Amniotic stem cell (primary cell): ENCODE measurements at places on chromosomes 16 and 17.

GRCh38 chr16:67161595-67162058, 1.9 kb downstream of the FBXL8 start:
- no peak for DNase-seq

GRCh38 chr17:66044083-66044482, 147.8 kb downstream of the CEP112 start:
- DNase-seq = no peak

GRCh38 chr17:72697602-72698146, 394.8 kb downstream of the SLC39A11 start:
- no peak for DNase-seq

GRCh38 chr16:4862639-4863038, 15.4 kb downstream of the UBN1 start:
- DNase-seq = no peak

- no peak for DNase-seq
Observed at GRCh38 chr16:75288181-75288580, 36.8 kb upstream of the BCAR1 start.

DNA sequence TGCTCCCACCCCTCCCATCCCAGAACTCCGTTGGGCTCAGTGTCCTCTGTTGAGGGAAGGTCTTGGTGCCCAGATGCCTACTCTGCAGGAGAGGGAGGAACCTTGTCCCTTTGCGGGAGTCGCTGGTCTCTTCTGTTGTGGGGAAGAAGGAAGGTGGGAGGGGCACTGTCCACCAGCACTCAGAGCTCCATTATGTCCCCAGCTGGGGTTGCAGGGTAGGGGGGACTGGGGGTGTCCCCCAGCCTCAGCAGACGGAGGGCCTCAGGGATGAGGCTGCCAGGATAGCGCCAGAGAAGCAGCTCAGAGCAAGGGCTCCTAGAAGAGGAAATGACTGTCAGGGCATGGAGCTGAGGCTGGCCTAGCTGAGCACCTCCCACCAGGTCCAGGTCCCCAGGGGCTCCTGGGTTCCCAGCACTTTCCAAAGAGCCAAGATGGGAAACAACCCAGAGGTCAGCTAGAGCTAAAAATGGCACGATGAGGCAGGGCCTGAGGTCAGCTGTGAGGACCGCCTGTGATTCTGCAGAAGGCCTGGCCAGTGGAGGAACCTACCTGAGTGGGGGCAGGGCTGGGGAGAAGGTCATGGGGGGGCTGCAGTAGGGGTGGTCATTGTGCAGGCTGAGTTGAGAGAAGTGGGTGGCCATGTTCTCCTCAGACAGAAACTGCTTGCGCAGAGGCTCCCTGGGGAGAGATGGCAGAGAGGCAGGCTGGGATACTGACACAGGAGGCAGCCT, 893 bp downstream of the HCFC1R1 start:
- DNase-seq = no peak

- DNase-seq = no peak
Observed at GRCh38 chr17:33140413-33141099, 148.9 kb downstream of the SPACA3 start.

- DNase-seq = no peak
Observed at GRCh38 chr17:61744804-61745203, 118.5 kb downstream of the BRIP1 start.

- no peak for DNase-seq
Observed at GRCh38 chr16:2022723-2023091, 3.1 kb downstream of the NPW start.

DNA sequence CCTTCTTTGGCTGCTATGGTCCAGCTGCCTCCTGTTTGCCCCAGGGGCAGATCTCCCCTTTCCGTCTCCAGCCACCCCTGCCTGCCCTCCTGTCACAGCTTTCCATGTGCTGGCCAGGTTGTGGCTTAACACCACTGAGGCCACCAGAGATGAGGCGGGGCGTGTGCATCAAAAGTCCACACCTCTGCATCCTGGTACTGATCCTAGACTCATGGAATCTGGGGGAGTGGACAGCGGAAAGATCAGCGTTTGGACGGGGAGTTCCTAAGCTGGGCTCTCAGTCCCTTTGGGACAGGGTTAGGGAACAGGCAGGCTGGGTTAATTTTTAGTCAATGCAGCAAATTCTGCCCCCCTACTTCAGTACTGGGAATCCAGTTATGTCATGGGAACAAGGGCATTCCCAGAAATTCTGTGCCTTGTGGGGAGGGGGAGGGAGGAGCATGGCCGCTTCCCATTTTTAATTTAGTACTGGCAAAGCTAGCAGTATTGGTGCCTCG, 3.9 kb downstream of the IGFBP4 start:
- DNase-seq = no peak

DNA sequence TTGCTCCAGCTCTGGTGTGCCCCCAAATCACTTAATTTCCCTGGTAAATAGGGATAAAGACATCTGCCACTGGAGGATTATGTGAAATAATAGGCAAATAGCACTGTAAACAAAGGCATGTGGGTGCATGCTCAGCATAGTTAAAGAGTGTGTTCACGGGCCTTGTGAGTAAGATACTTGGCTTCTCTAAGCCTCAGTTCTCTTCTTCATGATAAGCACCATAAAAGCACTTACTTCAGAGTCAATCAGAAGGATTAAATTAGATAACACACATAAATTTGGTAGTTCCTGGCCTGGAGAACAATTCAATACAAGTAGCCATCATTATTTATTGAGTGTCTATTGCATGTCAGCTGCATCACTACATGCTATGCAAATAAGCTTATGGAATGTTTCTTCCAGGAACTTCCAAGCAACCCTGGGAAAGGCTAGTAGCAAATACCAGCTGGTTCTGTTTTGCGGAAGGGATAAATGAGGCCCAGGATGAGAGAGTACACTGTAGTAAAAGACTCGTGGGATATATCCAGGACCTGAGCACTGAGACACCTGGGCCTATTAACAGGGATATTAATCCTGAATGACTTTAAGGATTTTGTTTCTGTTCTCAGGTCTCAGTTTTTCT, 14.5 kb downstream of the CCL11 start:
- no peak for DNase-seq

- DNase-seq = no peak
Observed at GRCh38 chr17:37564252-37564651, 45.0 kb downstream of the SYNRG start.
